ENCODE measurements at places on chromosomes 4 and X. TPM values are rescaled to one million over a fixed set of nuclear protein-coding genes. Genes with fewer than 3 reads are reported as not detected.

DNA sequence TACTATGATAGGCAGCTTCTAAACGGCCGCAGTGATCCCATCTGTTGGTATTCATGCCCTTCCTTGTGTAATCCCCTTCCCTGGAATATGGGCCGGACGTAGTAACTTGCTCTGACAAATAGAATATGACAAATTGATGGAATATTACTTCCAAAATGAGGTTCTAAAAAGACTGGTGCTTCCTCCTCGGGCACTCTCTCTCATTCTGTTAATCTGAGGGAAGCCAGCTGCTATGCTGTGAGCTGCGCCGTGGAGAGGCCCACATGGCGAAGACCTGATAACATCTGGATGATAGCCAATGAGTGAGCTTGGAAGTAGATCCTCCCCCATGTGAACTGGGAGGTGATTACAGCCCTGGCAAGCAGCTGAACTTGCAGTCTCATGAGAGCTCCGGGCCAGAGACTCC, 27.2 kb upstream of the SLC25A4 start:
- no peak overlapping the region for H3K4me3 ChIP-seq
- no peaks in the 10 kb centered on the region for H3K36me3 ChIP-seq
- peak; percentile 72 for DNase-seq

DNA sequence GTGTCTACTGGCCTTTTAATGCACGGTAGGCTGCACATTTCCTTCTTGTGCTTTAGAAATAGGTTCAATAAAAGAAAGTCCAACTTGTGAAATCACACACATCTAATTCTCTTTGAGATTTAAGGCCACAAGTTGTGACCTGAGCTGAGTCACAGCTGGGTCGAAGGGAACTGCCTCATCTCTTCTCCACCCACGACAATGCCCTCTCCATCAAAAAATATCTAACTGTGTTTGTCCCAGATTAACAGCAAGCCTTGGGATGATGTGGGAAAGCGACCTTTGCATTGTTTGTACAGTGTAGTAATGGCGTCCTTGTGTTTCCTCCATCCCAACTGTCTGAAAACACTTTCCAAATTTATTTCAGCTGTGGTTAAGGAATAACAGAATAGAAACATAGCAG, 168.9 kb downstream of the AMELX start:
- H3K36me3 ChIP-seq, result no peaks in the 10 kb centered on the region
- no peaks in the 10 kb centered on the region for H3K27me3 ChIP-seq
- H3K4me3 ChIP-seq, result no peak overlapping the region
- H3K4me1 ChIP-seq, result no peaks in the 10 kb centered on the region

DNA sequence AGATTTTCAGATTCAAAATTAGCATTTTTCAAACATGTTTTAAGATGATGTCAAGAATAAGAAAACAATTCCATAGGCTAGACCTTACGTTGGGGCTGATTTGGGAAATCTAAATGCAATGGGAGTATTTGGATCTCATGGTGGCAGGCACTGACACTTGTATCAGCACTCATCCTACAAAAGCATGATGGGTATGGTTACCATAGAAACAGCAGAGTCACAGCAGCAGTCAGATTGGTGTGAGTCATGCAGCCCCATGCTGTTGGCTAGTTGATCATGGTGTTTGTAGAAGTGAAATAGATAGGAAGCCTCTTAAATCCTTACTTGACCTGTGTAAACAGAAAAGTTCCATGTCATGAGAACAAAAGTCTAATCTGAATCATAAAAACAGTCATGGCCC, 1637.3 kb upstream of the PABPC4L start:
- DNase-seq, result no peak
- no peak overlapping the region for H3K4me3 ChIP-seq
- H3K4me1 ChIP-seq, result no peaks in the 10 kb centered on the region
- H3K36me3 ChIP-seq, result no peaks in the 10 kb centered on the region

- H3K36me3 ChIP-seq, result no peaks in the 10 kb centered on the region
- H3K27me3 ChIP-seq, result no peaks in the 10 kb centered on the region
- no peak for DNase-seq
- no peaks in the 10 kb centered on the region for H3K4me1 ChIP-seq
- H3K4me3 ChIP-seq, result no peak overlapping the region
Measured at GRCh38 chrX:31931225-31931624, 859.4 kb upstream of the FTHL17 start.

- no peak overlapping the region for H3K27ac ChIP-seq
- H3K4me3 ChIP-seq, result no peak overlapping the region
- no peaks in the 10 kb centered on the region for H3K27me3 ChIP-seq
- H3K36me3 ChIP-seq, result no peaks in the 10 kb centered on the region
- no peaks in the 10 kb centered on the region for H3K4me1 ChIP-seq
Measured at GRCh38 chr4:62449538-62449937, 1249.4 kb downstream of the ADGRL3 start.

- DNase-seq, result no peak
- H3K4me1 ChIP-seq, result no peaks in the 10 kb centered on the region
- no peak overlapping the region for H3K27ac ChIP-seq
Measured at GRCh38 chr4:42391355-42391664, 6.0 kb upstream of the SHISA3 start.

GASK1B gene
- 56.7 TPM for total RNA-seq

All from uterus (tissue), 4 donors.